NCI-H1694 treated with DMSO at 0.1 percent for 48 hours (cell line): ENCODE measurements at places on chromosomes 12 and 14.

GRCh38 chr14:36604757-36605505 lies 22.5 kb upstream of the NKX2-8 start:
- peak; percentile 61 for DNase-seq

DNA sequence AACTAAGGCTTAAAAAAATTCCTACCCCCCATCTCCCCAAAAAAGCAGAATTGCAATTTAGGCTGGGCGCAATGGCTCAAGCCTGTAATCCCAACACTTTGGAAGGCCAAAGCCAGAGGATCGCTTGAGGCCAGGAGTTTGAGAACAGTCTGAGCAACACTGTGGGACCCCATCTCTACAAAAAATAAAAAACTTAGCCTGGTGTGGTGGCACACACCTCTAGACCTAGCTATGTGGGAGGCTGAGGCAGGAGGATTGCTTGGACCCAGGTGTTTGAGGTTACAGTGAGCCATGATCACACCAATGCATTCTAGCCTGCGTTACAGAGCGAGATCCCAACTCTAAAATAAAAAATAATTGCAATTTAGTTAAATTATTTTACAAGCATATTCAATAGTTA lies 54.1 kb downstream of the CPM start:
- DNase-seq = no peak

GRCh38 chr14:104352493-104353220 lies 214.3 kb downstream of the KIF26A start:
- no peak for DNase-seq

DNA sequence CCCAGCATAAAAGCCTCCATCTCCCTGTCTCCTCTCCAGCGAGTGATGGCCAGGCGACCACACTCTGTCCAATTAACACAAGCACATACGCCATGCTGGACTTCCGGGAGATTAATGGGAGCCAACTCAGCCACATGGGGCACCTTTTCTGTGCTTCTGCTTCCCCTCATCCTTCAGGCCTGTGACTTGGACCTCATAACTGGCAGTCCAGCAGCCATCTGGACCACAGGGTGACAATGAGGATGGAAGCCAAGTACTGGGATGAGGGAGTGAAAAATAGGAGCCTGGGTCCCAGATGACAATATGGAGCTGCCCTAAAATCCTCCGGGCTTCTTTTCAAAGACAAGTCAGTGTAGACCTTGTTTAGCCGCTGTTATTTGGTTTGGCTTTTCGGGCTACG lies 12.8 kb downstream of the MAP3K9 start:
- DNase-seq = no peak

DNA sequence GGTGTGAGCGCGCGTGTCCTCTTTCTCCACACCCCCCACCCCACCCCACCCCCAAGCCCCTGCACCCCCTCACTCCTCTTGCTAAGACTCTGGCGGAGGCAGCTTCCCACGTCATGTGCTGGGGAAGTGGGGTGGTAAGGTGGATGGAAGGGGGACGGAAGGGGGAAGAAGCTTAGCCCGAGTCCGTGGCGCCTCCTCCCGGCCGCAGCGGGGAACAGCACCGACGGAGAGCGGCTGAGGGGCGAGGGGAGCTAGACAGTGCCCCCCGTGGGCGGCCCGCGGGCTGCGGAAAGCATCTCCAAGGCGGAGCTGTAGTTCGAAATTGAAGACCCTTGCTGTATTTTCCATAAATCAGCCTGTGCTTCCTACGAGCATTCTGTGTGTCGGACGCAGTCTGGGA lies 588 bp upstream of the GRIN2B start:
- DNase-seq = peak; percentile 80

DNA sequence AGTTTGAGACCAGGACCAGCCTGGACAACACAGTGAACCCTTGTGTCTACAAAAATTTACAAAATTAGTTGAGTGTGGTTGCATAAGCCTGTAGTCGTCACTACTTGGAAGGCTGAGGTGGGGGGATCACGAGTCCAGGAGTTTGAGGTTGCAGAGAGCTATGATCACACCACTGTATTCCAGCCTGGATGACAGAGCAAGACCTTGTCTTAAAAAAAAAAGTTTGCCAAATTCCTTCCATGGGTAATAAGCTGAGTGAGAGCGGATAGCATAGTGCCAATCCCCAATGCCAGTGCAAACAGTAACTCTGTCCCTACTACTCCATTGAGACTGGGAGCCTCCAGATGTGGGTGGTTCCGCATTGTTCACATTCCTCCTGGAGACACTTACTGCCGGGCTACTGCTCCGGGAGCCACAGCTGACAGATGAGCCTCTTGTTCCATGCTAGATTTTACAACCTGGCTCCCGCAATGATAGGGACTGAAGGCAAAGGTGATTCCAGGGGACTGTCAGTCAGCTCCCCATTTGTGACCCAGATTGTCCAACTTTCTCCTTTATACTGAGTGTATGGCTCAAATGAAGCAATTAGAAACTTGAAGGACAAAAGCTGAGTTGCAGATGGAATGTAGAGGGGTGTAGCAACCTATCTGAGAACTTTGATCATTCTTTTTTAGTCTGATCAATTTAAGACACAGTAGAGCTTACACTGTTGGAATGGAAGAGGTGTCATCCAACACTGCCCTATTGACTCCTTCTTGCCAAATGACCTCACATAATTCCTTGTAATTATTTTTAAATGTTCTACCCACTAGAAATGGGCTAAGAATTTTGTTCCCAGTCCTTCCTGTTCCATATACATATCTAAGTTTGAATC lies 13.4 kb upstream of the FRMD6 start:
- no peak for DNase-seq

DNA sequence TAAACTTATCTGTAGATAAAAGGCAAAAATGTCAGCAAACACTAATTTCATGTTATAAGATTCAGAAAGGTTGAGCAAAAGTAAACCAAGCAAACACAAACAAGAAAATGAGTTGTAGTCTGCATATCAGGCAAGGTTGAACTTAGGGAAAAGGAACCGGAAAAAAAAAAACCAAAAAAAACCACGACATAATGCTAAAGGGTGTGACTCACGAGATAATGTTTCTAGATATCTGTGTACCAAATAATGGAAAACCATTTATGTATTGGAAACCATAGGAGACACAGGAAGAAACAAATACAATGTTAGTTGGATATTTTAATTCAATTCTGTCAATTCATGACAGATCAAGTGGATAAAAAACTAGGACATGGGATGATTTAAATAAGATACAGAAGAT lies 60.5 kb downstream of the GPATCH2L start:
- DNase-seq = no peak

DNA sequence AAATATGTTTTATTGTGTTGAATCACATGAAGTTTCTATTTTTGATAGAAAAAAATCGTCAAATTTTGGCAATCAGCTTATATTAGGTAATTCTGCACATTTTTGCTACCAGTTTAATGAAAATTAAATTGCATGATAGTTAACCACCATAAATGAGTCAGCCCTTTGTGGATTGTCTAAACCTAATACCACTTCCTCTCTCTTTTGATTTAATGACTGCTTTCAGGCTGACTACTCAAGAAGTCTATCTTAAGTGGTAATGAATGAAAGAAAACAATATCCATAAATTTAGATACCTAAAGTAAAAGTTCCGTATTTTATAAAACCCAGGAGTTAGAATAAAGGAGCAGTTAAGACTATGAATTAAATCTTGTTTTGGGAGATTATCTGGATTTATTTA lies 450.5 kb downstream of the TMEM117 start:
- no peak for DNase-seq

DNA sequence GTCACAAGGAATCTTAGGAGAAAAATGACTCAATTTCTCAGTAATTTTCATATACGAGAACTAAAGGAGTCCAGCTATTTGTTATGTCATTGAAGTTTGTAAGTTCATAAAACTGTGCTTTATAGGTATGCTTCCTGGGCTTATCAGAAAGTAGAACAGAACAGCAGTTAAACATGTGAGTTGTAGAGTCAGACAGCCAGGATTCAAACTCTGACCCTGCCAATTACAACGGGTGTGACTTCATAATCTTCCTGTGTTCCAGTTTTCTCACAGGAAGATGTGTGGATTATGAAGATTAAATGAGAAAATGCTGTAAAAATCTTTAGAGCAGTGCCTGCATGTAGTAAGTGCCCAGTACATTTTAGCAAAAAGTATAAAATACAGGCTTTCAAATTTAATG lies 8.9 kb downstream of the TRIM9 start:
- no peak for DNase-seq

- no peak for DNase-seq
Observed at GRCh38 chr12:89386138-89386537, 33.8 kb upstream of the DUSP6 start.

- no peak for DNase-seq
Observed at GRCh38 chr12:89999699-90000505, 291.3 kb upstream of the ATP2B1 start.

- DNase-seq = no peak
Observed at GRCh38 chr12:89414851-89415250, 62.5 kb upstream of the DUSP6 start.

DNA sequence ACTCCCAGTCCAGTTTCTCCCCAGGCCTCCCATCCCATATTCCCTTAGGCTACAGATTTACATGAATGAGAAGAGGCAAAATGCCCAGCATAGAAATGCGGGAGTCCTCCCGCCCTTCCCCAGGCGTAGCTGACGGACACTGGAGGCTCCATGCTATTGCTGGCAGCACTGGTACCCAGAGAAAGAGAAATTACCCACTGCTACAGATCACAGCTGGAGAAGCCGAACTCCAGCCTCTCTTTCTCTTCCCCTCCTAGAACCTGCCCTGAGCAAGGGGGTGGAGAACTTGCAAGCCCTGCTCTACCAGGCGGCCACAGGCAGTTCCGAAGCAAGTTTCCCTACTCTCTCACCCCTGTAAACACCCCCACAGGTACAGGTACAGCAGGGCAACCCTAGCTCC lies 3.6 kb downstream of the LTBR start:
- DNase-seq = no peak

- DNase-seq = no peak
Observed at GRCh38 chr12:74983917-74984316, 225.7 kb downstream of the KCNC2 start.

GRCh38 chr14:96424109-96424989 lies 32.4 kb downstream of the AK7 start:
- DNase-seq = peak; percentile 98

DNA sequence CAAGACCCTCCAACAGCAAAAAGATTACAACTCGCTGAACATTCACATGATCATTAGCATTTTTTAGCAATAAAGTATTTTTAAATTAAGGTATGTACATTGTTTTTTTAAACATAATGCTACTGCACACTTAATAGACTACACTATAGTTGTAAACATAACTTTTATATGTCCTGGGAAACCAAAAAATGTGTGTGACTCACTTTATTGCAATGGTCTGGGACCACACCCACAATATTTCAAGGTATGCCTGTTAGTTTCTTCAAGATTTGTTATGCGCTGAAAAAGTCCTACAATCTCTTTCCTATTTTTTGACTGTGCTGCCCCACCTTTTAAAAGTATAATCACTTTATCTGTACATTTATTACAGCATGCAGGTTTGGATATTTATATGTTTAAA lies 30.4 kb upstream of the PCNX4 start:
- no peak for DNase-seq

DNA sequence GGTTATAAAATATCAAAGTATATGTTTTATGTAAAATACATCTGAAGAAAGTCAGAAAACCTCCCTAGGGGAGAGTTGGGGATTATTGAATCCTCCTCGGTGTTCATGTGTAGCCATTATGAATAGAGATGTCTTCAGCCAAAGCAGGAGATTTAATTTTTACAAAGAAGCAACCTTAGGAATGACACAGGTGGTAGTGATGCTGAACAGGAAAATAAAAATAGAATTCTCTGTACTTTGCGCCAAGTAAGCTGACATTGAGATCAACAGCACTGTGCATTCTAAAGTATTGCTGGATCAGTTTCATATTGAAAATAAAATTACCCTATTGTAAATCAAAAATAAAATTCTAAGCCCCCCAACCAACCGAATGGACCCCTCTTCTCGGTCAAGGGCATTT lies 132.8 kb upstream of the TRHDE start:
- DNase-seq = no peak

DNA sequence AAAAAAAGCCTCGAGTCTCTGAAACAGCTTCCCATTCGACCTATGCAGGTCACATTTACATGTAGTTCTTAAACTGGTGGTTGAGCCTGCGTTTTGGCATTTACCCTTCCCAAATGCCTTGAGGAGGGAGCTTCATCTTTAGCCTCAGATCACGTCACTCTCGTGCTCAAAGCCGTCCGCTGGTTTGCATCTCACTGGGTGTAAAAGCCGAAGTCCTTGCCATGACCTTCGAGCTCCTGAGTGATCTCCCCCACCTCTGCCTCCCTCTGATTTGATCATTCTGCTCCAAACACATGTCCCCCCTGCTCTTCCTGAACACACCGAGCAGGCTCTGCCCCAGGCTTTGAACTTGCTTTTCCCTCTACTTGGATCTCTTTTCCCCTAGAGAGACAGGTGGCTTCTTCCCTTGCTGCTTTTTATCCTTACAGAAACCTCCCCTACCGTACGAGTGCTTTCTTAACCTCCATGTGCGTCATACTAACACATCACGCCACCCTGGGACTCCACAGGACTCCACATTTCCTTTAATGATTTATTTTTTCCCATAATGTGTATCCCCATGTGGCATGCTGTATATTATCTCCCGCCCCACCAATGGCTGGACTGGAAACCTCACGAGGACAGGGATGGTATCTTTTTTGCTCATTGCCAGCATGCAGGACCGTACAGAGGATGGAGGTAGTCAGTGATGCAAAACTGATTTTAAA lies 610.7 kb downstream of the VRK1 start:
- DNase-seq = no peak

DNA sequence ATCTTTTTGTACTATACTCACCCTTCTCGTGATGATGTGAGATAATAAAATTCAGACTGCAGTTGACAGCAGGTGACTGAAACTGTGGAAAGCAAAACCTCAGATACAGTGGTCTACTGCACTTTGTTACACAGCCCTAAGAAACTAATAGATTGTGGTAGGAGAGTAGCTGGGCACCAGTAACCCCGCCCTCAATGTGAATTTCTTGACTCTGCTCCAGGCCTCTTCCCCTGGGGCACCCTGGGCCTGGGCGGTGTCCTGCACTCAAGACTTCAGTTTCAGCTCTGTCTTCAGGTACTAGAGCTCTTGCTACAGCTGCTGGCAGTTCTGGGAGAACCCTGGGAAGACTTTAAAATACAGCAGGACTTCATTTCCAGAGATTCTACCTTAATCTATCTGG lies 197.6 kb upstream of the AVPR1A start:
- DNase-seq = no peak

GRCh38 chr12:126554625-126555024 lies 1489.4 kb downstream of the AACS start:
- DNase-seq = no peak

GRCh38 chr14:93285044-93285443 lies 47.8 kb downstream of the BTBD7 start:
- no peak for DNase-seq

DNA sequence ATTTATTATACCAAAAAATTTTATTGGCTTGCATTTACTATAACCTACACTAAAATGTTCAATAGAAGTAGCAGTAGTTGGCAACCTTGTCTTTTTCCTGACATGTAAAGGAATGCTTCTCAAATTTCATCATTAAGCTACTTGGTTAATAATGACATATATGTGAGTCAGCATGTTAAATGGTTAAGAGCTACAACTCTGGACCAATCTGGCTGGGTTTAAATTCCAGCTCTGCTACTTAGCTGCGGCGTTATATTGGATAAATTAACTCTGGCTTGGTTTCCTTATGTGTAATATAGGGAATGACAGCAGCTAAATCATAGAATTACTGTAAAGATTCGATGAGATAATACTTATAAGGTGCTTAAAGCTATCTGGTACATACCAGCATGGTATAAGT lies 53.7 kb upstream of the OTOGL start:
- DNase-seq = no peak

GRCh38 chr12:56334490-56334793 lies 642 bp upstream of the PAN2 start:
- no peak for DNase-seq
